Upper lobe of right lung (tissue), 1 donor: ENCODE measurements at places on chromosomes 13 and 19. TPM values are rescaled to one million over a fixed set of nuclear protein-coding genes. Genes with fewer than 3 reads are reported as not detected.

Gene FBXO27
- total RNA-seq = 7.6 TPM

- no peak overlapping the region for H3K4me3 ChIP-seq
- no peaks in the 10 kb centered on the region for H3K36me3 ChIP-seq
- DNase-seq = no peak
- H3K27ac ChIP-seq = no peak overlapping the region
- no peaks in the 10 kb centered on the region for H3K27me3 ChIP-seq
- H3K4me1 ChIP-seq = no peaks in the 10 kb centered on the region
Measured at GRCh38 chr13:97475011-97475410, 41.0 kb downstream of the RAP2A start.

- DNase-seq = peak; percentile 83
- H3K4me1 ChIP-seq = peaks cover 52% of the 10 kb centered on the region
- no peaks in the 10 kb centered on the region for H3K27me3 ChIP-seq
- peak overlapping the region; percentile 97 for H3K4me3 ChIP-seq
- peaks cover 20% of the 10 kb centered on the region for H3K36me3 ChIP-seq
Measured at GRCh38 chr19:17719730-17720400, 585 bp downstream of the MAP1S start.

Gene GPC5
- total RNA-seq = 8.1 TPM

Gene SLITRK1
- not detected for total RNA-seq

DNA sequence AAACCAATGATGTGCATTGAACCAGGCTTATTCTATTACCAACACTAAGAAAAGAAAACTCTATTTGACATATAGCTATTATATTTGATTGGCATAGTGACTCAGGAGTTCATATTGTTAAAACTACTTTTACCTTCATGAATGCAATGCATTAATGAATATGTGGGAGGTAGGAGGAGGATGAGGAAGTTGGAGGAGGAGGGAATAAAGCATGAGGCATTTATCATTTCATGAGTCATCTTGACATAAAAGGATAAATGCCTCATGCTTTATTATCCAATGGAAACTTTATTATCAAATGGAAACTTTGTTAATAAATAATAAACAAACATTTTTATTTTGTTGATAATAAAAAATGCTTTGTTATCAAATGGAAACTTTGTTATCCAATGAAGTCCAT, 116.5 kb downstream of the SPRY2 start:
- no peak overlapping the region for H3K27ac ChIP-seq
- no peak overlapping the region for H3K4me3 ChIP-seq
- H3K27me3 ChIP-seq = no peaks in the 10 kb centered on the region
- no peaks in the 10 kb centered on the region for H3K36me3 ChIP-seq
- H3K4me1 ChIP-seq = no peaks in the 10 kb centered on the region
- no peak for DNase-seq

Gene RAB8A
- total RNA-seq = 101 TPM

DNA sequence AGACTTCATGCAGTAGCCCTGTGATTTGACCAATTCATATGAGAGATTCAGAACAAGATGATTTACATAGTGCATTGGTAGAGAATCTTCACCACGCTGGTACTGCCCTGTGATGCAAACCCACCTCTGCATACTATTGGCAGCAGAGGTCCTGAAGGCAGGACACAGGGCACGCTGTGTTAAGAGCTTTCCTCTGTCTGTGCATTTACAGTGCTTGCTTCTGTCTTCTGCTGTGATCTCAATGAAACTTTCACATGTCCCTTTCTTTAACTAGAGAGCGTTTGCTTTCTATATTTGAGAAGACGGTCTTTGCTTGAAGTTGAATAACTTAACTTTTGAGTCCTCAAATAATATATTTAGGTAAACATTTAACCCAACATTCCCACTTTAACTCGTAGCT, 219.0 kb upstream of the SPRY2 start:
- H3K4me1 ChIP-seq = no peaks in the 10 kb centered on the region
- DNase-seq = no peak

DNA sequence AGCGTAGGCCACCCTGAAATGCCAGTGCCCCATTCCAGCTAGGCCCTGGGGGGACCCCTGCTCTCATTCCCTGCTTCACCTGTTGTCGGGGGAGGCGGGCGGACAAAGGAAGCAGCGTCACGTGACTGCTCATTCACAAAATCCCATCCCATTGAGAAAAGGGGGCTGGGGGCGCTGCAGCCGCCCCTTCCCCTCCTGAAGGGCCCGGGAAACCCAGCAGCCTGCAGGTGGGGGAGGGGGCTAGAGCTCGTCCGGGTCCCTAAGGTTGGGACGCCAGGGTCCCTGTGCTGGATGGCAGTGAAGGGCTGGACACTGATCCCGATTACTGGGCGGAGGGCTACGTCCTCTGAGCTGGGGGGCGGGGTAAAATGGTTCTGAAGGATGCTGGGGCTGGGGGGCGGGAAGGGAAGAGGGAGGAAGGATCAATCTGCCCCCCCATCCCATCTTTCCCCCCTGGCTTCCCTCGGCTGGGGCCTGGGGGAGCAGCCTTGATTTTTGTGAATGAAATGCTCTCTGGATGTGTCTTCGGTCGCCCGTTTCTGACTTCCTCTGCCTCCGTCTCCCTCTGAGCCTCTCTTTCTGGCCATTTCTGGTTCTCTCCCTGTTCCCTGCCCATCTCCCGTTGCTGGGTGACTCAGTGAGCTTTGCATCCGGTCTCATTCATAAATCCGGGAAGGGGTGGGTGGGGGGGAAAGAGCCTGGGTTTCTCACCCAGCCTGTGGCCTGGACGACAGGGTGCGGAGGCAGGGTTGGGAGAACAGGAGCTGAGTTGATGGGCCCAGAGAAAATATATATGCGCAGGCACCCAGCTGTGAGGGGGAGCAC, 816 bp downstream of the SPRED3 start:
- H3K4me3 ChIP-seq = peak overlapping the region; percentile 60
- DNase-seq = no peak
- H3K4me1 ChIP-seq = peaks cover 25% of the 10 kb centered on the region
- no peak overlapping the region for H3K27ac ChIP-seq
- H3K36me3 ChIP-seq = no peaks in the 10 kb centered on the region

GRCh38 chr19:55089342-55089944, 13.8 kb downstream of the EPS8L1 start:
- DNase-seq = no peak
- peaks cover 28% of the 10 kb centered on the region for H3K36me3 ChIP-seq
- no peak overlapping the region for H3K27ac ChIP-seq
- no peak overlapping the region for H3K4me3 ChIP-seq
- H3K27me3 ChIP-seq = peaks cover 8% of the 10 kb centered on the region

DNA sequence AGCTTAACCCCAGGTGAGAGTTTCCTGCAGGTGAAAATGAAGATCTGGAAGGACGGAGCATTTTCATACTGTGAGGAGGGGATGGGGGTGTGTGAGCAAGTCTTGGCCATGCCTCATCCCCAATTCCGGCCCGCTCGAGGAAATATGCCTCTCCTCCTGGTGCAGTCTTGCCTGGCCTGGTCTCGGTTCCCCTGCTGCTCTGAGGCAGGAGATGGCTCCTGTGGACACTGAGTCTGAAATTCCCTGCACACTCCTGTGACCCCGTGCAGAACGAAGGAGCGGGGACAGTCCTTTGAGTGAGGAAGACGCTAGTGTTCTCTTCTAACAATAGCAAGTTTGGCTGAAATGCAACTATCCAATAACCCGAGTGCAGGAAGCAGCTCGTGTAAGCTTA, 329 bp upstream of the ZNF439 start:
- H3K27ac ChIP-seq = no peak overlapping the region
- peaks cover 10% of the 10 kb centered on the region for H3K4me1 ChIP-seq
- H3K4me3 ChIP-seq = peak overlapping the region; percentile 83
- no peak for DNase-seq
- H3K36me3 ChIP-seq = no peaks in the 10 kb centered on the region

DNA sequence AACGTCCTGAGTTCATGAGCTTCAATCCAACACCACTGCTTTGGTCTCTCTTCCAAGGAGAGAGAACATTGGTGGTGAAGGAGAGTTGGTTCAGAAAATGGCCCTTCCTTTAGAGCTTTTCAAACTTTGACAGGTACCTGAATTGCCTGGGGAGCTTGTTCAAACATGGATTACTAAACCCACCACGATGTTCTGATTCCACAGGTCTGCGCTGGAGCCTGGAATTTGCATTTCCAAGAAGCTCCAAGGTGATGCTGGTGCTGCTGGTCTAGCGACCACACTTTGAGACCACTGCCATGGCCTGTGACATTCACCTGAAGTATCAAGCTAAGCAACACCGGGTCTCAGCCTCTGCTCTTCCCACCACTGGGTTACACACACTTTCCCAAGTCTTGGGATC, 60.2 kb downstream of the GSX1 start:
- no peaks in the 10 kb centered on the region for H3K36me3 ChIP-seq
- H3K27ac ChIP-seq = no peak overlapping the region
- H3K4me1 ChIP-seq = no peaks in the 10 kb centered on the region
- no peak overlapping the region for H3K4me3 ChIP-seq
- no peak for DNase-seq

Gene DENND1C
- total RNA-seq = 8.7 TPM

GRCh38 chr19:5341448-5341820, 822 bp upstream of the PTPRS start:
- no peaks in the 10 kb centered on the region for H3K36me3 ChIP-seq
- no peak overlapping the region for H3K27ac ChIP-seq

Gene ELL
- total RNA-seq = 17.7 TPM

- no peaks in the 10 kb centered on the region for H3K27me3 ChIP-seq
- DNase-seq = no peak
- peaks cover 3% of the 10 kb centered on the region for H3K36me3 ChIP-seq
- peak overlapping the region; percentile 92 for H3K27ac ChIP-seq
- peak overlapping the region; percentile 78 for H3K4me3 ChIP-seq
Measured at GRCh38 chr19:21835429-21835809, 563 bp downstream of the ZNF43 start.

DNA sequence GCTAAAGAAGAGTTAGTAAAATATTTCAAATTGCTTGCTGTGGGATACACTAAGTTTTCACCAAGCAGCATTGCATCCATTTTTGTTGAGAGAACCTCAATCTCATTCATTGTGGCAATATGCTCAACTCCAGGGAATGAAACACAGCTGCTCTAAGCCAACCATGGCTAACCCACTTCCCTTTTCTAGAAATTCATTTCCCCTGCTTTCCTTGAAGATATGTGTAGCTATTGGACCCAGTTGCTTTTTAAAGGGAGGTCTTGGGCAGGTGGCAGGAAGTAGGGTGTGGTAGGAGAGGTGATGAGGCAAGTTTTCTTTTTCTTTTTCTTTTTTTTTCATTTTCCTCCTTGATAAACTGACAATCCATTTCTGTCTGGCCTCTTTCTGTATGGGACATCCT, 452.2 kb downstream of the FGF14 start:
- no peak overlapping the region for H3K4me3 ChIP-seq
- H3K4me1 ChIP-seq = no peaks in the 10 kb centered on the region
- H3K27me3 ChIP-seq = no peaks in the 10 kb centered on the region
- H3K36me3 ChIP-seq = no peaks in the 10 kb centered on the region
- H3K27ac ChIP-seq = no peak overlapping the region
- DNase-seq = no peak

GRCh38 chr13:28406733-28407266, 88.1 kb downstream of the FLT1 start:
- no peaks in the 10 kb centered on the region for H3K27me3 ChIP-seq
- peaks cover 6% of the 10 kb centered on the region for H3K4me1 ChIP-seq
- H3K4me3 ChIP-seq = no peak overlapping the region
- DNase-seq = no peak
- H3K27ac ChIP-seq = no peak overlapping the region

Gene ZNF45
- total RNA-seq = 14.0 TPM

Gene IL11
- total RNA-seq = 0.84 TPM

Gene ZNF729
- not detected for total RNA-seq

- H3K4me3 ChIP-seq = no peak overlapping the region
- H3K4me1 ChIP-seq = no peaks in the 10 kb centered on the region
- no peak overlapping the region for H3K27ac ChIP-seq
- H3K27me3 ChIP-seq = no peaks in the 10 kb centered on the region
- DNase-seq = no peak
- no peaks in the 10 kb centered on the region for H3K36me3 ChIP-seq
Measured at GRCh38 chr13:100520936-100521850, 67.4 kb downstream of the GGACT start.

- H3K4me1 ChIP-seq = no peaks in the 10 kb centered on the region
- no peak for DNase-seq
- H3K36me3 ChIP-seq = peaks cover 26% of the 10 kb centered on the region
- H3K4me3 ChIP-seq = no peak overlapping the region
- no peak overlapping the region for H3K27ac ChIP-seq
Measured at GRCh38 chr19:49779731-49780555, 13.1 kb downstream of the AP2A1 start.

GRCh38 chr13:26483546-26483945, 73.9 kb upstream of the WASF3 start:
- no peak overlapping the region for H3K4me3 ChIP-seq
- H3K27ac ChIP-seq = no peak overlapping the region
- DNase-seq = no peak

- DNase-seq = no peak
- H3K27me3 ChIP-seq = no peaks in the 10 kb centered on the region
- H3K27ac ChIP-seq = no peak overlapping the region
- no peaks in the 10 kb centered on the region for H3K4me1 ChIP-seq
Measured at GRCh38 chr13:100399455-100399854, 189.1 kb downstream of the GGACT start.

Gene FXYD3
- 145 TPM for total RNA-seq

DNA sequence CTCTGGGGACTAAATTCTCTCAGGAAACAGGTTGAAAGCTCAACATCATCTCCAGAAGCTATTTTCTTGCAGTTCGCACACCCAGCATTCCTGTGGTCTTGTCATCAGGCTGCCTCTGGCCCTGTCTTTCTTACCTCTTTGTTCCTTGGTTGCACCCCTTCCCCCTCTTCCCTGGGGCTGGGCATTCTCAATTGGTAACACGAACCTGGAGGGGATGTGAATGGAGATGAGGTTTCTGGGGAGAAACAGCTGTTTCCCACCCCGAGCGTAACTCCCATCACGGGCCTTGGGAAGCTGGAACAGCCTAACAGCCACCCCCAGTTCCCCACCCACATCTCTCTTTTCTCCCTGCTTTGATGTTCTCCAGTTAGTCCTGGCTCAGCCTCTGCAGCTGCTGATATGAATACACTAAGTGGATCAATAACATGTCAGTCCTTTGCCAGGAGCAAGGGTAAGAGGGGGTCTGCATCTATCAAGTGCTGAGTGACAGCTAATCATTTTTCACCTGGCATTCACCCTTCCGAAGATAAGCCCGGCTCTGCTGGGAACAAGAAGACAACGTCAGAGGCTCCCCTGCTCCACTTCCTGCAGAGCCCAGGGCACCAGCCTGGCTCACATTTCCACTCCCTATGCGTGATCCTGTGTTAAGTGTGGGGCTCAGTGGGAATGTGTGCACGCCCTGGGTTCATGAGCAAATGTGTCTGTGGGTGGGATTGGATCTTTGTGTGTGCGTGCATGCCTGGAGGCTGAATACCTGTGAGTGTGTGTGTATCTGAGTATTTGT, 74.0 kb upstream of the KCTD15 start:
- H3K4me3 ChIP-seq = no peak overlapping the region
- no peaks in the 10 kb centered on the region for H3K36me3 ChIP-seq
- H3K27ac ChIP-seq = no peak overlapping the region
- H3K27me3 ChIP-seq = peaks cover 4% of the 10 kb centered on the region
